ENCODE measurements at places on chromosomes 7 and 10. TPM values are rescaled to one million over a fixed set of nuclear protein-coding genes. Genes with fewer than 3 reads are reported as not detected.

The ELOVL3 gene
- not detected for total RNA-seq

The ATG9B gene
- 6.9 TPM for total RNA-seq

The TRPV5 gene
- 0.10 TPM for total RNA-seq

The C1QL3 gene
- not detected for total RNA-seq

The HOXA1 gene
- 0.22 TPM for total RNA-seq

The SPDYE1 gene
- total RNA-seq, result 0.12 TPM

The SHOC2 gene
- 54.2 TPM for total RNA-seq

The OIT3 gene
- total RNA-seq, result not detected

The AKR1B1 gene
- total RNA-seq, result 107 TPM

The KDM7A gene
- total RNA-seq, result 29.2 TPM

The SLC18A2 gene
- not detected for total RNA-seq

The MEIG1 gene
- not detected for total RNA-seq

The CALU gene
- total RNA-seq, result 42.4 TPM

The FAM25A gene
- not detected for total RNA-seq

The BHLHA15 gene
- 0.64 TPM for total RNA-seq

The TPK1 gene
- total RNA-seq, result 16.3 TPM

The BMI1 gene
- total RNA-seq, result 50.7 TPM

The GBX1 gene
- total RNA-seq, result not detected

The SLC35G1 gene
- total RNA-seq, result 4.3 TPM

The CALHM1 gene
- total RNA-seq, result 0.17 TPM

The CPA4 gene
- not detected for total RNA-seq

The BCCIP gene
- total RNA-seq, result 66.4 TPM

The NUTM2D gene
- total RNA-seq, result 3.2 TPM

The SGCE gene
- 0.46 TPM for total RNA-seq

The MYPN gene
- total RNA-seq, result not detected

The CAMK2G gene
- 43.0 TPM for total RNA-seq

The CYP3A4 gene
- total RNA-seq, result not detected

The CCDC3 gene
- 0.15 TPM for total RNA-seq

The TPST1 gene
- 0.71 TPM for total RNA-seq

The CALN1 gene
- total RNA-seq, result 0.20 TPM

The NME8 gene
- not detected for total RNA-seq

The SPDYE2B gene
- total RNA-seq, result not detected

The NOS3 gene
- total RNA-seq, result 10.5 TPM

The NUTM2A gene
- total RNA-seq, result 0.80 TPM

The PRLHR gene
- total RNA-seq, result not detected

The MOGAT3 gene
- not detected for total RNA-seq

All from T-helper 1 cell treated with Interleukin-12 subunit alpha and Interleukin-12 subunit beta and Interleukin-4 antibody, amounts not matched to agents 30 ng/mL and 1 ng/mL, for 36 hours (primary cell).